ENCODE measurements at places on chromosomes 16 and 17.

GRCh38 chr17:39352511-39352910 is 48.9 kb downstream of the FBXL20 start:
- no peak for DNase-seq

- DNase-seq: no peak
These were observed 36.9 kb downstream of the XYLT1 start for GRCh38 chr16:17433577-17434451.

DNA sequence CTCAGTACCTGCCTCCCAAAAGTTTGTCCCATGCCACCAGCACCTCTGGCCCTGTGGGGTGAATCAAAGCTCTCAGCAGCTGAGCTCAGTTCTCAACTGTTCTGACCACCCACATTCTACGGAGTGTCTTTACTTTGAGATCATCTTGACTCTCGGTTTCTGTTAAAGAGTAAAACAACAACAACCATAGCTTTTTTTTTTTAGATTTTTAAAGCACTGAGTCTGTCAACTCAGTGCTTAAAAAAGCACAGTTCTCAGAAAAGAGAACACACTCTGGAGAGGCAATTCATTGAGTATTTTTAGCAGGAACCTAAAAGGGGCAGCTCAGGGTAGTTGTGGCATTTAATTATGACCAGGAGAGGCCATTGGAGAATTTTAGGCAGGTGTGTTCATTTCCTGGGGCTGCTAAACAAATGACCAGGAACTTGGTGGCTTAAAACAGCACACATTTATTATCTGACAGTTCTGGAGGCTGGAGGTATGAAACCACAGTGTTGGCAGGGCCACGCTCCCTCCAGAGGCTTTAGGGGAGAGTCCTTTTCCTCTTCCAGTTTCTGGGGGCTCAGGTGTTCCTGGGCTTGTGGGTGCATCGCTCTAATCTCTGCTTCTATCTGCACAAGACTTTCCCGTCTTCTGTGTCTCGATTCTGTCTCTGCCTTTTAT is 6.7 kb upstream of the WFIKKN2 start:
- DNase-seq: no peak

DNA sequence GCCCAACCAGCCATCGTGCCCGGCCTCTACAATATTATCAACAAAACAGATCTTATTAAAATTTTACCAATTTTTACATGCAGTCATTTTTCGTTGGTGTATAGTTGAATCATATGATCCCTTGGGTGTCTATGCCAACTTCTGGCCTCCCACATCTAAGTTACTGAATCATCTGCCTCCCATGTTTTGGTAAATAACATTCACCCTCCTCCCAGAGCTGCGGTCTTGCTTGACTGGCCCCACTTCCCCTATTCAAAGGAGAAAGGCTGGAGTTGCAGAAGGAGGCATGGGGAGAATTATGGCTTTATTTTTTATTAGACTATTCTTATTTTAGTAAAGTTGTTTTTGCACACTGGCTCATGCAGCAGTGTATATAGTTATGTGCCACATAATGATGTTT is 18.5 kb upstream of the CCL23 start:
- no peak for DNase-seq

DNA sequence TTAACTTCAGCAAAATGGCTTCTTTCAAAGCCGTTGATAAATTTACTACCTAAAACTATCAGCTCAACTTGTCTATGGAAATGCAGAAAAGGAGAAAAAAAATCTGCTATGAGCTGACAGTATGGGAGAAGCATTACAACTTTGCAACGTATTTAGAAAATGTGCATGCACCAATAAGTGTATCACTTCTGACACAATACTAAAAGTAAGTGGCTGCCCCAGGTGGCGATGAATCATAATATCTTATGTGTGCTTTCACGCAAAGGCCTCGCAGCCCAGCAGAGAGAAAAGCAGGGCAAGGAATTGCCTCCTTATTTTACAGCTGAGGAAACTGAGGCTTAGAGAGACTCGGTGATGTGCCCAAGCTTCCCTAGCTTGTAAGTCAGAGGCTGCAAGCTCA is 101.8 kb downstream of the SALL1 start:
- DNase-seq: no peak

- no peak for DNase-seq
These were observed 45.5 kb upstream of the ZFHX3 start for GRCh38 chr16:73093146-73094144.

DNA sequence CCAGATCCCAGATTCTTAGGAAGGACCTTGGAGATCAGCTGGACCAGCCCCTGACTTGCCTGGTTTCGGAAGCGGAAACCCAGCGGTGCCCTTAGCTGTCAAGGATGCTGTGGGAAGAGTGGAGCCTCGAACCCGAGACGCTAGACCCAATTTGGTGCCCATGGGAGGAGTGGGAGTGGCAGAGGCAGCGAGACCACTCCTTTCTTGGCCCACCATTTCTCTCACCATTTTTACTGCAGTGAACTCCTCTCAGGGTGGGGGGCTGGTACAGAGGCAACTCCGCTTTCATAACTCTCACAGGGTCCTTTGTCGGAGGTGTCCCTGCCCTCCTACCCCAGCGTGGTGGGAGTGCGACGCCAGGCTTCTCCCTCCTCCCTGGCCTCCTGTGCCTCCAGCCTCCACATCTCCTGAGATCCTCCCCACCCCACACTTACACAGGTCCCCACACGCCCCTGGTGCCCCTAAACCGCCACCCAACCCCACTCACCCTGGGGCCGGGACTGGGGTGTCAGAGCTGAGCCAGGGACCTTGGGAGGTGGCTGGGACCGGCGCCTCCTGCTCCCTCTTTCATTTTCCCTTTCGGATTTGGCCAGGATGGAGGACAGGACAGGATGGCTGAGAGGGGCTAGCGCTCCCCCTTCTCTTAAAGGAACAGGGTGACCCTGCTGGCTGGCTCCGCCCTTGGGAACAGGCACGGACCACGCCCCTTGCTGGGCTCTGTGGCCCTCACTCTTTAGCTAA is at the start of gene GJD3:
GJD3 (minus strand) TSS at position 617 of the 741 bp plus-strand sequence. CDS start 922 bp downstream, outside the sequence.
- DNase-seq: no peak

DNA sequence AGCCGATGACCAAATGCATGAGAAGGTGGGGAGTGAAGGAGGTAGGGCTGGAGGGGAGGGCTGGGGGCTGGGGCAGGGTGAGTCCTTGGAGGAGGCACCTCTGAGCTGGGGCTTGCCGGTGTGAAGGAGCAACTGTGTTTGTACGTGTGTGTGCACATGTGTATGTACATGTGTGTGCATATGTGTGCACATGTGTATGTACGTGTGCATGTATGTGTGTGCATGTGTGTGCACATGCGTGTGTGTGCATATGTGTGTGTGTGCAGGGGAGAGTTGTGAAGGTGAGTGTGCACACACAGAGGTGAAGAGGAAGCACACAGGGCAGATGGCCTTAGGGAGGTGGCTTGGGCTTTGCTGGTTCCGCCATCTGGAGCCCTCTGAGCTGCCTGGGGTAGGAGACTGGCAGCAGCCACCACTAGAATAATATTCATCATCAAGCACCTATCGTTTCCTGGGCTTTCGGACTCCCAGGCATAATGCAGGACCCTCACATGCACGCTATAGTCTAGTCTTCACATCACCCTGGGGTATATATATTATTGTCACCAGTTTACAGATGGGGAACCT is 120.9 kb upstream of the CDC42EP4 start:
- DNase-seq: no peak

GRCh38 chr16:55271945-55272513 is 52.0 kb upstream of the IRX6 start:
- DNase-seq: no peak

GRCh38 chr16:12625068-12625467 is 178.6 kb downstream of the CPPED1 start:
- no peak for DNase-seq

- no peak for DNase-seq
These were observed 3.1 kb upstream of the TLCD2 start for GRCh38 chr17:1713160-1713877.

DNA sequence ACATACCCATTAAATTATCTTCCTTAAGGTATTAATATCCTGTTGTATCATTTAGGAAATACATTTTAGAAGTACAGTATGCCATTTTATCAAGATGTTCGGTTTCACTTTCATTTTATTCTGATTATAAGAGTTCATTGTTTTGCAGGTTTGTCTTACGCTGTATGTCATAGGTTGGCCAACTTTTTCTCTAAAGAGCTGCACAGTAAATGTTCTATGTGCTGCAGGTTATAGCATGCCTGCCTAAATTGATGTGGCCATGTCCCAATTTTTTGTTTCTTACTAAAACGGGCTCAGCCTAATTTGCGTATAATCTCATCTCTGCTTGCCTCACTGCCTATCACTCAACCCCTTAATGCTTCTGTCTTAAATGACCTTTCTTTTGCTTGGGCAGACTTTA is 126.4 kb downstream of the USP22 start:
- no peak for DNase-seq

GRCh38 chr16:48292452-48292851 is 45.1 kb upstream of the ABCC11 start:
- no peak for DNase-seq

GRCh38 chr17:30196504-30196903 is 39.0 kb downstream of the SLC6A4 start:
- DNase-seq: no peak

DNA sequence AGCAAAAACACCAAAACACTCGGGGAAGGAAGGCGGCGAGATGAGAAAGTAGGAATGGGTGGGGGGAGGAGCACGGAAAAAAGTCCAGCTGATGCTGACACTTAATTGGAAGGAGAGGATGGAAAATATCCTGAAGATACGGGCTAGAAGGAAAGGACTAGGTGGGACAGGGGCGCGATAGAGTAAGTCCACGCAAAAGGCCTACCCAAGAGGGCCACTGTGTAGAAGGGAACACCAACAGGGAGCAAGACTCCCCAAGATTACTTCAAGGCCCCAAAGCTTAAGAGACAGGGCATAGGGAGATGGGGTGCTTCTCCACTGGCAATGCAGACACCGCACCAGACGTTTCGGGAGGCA is 736 bp downstream of the APPBP2 start:
- no peak for DNase-seq

DNA sequence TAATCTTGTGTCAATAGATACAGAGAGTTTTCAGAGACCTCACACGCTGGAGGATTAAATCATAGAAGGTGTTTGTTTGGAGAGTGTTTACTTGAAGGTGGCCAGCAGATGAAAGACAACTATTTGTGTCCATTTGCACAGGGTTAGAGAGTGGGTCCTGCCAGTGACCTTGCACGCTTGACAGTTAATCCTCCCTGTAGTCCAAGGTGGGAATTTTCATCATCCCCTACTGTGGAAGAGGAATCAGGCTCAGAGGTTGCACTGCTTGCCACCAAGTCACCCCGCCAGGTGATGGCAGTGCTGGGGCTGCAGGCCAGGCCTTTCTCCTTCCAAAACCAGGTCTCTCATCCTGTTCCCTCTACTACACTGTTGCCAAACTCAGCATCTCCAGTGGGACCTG is 12.3 kb downstream of the CDH1 start:
- DNase-seq: no peak

- no peak for DNase-seq
These were observed 7.6 kb downstream of the RNF166 start for GRCh38 chr16:88698646-88699045.

- DNase-seq: no peak
These were observed 28.6 kb downstream of the TRPV3 start for GRCh38 chr17:3528880-3529511.

Data from activated T-cell treated with anti-CD3 and anti-CD28 coated beads, Interleukin-2, amount 50 U/mL, for 4 hours (primary cell).